ENCODE measurements at places on chromosomes 4 and X.

DNA sequence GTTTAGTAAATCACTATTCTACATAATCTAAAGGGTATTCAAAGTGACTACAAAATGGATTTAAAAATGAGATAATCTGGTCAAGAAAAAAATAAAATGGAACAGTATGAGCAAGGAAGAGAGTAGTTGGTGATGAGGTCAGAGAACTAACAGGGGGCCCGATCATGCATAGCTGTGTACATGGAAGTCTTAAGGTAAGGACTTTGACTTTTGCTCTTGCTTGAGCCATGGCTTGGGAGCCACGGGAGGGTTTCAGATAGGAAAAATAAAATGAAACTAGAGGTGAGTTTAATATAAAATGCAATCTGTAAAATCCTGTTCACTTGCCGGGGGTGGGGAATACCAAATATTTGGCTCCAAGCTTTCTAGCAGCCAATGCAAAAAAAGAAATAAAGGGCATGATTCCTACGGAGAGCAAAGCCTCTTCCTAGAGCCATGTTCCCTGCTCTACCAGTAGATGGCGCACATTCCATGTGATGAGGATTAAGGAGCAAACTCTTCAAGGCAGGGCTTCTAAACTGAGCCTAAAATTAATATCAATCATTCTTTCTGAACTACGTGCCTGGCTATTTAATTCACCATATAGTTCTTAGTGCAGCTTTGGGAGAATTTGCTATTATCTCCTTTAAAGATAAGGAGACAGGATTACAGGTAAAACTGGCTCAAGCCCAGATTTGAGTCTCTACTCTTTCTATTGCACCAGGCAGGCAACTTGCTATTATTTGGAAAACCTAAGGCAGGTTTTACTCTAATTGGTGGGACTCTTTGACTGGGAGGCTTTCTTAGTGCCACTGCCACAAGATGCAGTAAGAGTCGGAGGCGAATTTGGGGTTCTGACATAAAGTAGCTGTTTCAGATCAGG, 6.8 kb upstream of the CLCN5 start:
- peak; percentile 32 for DNase-seq

GRCh38 chr4:139785356-139785755, 119.7 kb downstream of the MGST2 start:
- no peak for DNase-seq

- DNase-seq = no peak
Observed at GRCh38 chr4:107654694-107655093, 65.3 kb downstream of the PAPSS1 start.

DNA sequence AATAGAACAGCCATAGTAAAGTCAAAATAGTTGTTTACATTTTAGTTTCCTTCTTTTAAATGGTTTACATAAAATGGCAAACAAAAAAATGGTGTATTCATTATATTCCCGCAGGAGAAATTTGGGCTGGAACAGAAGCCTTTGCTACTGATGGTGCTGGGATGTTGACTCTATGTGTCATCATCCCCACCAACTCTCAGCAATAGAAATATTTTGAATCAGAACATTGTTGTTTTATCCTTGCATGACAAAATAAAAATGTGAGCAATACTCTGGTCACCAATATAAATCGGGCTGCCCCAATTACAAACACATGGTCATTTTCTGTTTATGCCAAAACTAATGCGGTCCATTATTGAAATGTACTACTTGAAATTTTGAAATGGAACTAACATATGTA, 1131.6 kb upstream of the PCDH7 start:
- no peak for DNase-seq

DNA sequence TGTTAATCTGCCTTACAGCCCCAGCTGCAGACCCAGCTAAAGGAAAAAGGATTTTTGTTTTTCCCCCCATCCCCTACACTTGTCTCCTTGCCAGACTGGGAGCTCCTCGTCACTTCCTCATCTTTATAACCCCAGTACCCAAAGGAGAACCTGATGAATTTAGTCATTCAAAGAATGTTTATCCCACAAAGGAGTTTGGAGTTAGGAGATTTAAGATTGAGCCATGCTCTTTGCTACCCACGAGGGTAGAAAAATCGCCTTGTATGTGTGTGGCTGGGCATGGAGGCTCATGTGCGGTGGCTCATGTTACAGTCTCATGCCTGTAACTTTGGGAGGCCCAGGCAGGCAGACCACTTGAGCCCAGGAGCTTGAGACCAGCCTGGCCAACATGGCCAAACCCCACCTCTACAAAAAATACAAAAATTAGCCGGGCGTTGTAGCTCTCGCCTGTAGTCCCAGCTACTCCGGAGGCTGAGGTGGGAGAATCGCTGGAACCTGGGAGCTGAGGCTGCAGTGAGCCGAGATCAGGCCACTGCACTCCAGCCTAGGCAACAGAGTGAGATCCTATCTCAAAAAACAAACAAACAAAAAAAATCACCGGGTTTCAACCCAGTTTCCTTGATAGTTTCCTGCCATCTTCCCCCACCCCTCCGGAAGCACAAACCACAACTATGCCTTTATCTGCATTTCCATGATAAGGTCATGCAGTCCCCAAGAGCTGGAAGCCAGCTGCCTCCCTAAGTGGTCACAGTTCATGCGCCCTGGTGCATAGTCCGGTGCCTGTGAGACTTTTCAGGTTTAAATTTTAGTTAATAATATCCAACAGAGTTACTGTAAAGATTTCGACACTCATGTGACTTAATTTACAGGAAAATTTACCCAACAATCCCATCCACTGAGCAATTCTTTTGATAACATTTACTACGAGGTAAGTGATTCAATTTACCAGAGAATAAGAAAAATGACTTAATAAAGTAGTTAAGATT, 1.5 kb downstream of the CFAP97 start:
- no peak for DNase-seq

GRCh38 chr4:69649629-69650028, 3.4 kb downstream of the UGT2A1 start:
- DNase-seq = no peak

GRCh38 chr4:147913137-147913536, 181.2 kb downstream of the ARHGAP10 start:
- DNase-seq = no peak

DNA sequence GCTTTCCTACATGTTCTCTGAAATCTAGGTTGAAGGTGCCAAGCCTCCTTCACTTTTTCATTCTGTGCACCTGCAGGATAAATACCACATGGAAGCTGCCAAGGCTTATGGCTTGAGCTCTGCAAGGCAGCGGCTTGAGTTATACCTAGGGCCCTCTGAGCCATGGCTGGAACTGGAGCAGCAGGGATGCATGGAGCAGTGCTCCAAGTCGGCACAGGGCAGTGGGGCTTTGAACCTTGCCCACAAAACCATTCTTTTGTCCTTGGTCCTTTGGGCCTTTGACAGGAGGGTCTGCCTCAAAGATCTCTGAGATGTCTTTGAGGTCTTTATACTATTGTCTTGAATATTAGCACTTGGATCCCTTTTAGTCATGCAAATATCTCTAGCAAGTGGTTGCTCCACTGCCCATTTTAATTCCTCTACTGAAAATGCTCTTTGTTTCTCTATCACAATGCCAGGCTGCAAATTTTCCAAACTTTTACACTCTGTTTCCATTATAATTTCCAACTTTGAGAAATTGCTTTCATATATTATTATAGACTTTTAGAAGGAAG, 536.2 kb upstream of the KLHL4 start:
- DNase-seq = no peak

DNA sequence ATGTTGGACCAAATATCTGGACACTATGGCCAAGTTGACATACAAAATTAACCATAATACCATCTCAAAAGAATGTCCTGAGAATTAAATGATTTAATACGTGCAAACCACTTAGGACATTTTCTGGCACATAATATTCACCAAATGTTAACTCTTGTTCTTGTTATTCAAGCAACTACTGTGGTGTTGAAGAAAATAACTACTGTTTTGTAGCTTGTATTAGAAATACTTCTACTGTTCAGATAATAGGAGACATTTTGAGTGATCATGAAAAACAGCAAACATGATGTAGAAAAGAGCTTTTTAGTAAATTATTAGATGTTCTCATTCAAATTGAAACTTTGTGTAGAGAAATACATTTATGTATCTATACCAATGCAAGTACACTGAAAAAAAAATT, 140.7 kb upstream of the SMIM31 start:
- no peak for DNase-seq

DNA sequence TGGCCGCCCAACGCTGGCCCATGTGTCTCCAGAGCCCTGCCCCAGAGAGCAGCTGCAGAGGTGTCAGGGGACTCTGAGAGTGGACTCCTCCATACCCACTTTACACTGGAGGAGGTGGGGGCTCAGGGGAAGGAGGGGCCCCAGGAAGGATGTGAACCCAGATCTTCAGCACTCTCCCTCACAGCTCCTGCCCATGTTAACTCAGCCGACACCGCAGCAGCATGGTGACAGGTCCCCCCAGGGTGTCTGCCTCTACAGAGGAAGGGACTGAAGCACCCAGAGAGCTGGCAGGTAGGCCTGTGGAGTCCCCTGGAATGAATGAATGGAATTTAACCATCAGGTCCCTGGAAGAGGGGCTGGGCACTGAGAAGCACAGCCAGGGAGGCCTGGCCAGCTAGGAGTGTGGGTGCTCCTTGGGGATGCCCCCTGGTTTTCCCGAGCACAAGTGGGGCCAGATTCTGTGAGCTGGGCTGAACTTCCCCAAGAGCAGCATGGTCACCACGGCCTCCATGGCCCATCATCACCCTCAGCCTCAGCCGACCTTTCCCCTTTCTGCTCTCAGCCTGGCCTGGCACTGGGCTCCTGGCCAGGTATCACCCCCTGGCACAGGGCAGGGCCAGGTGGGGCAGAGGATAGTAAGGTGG, 21.9 kb downstream of the SH3BP2 start:
- no peak for DNase-seq

DNA sequence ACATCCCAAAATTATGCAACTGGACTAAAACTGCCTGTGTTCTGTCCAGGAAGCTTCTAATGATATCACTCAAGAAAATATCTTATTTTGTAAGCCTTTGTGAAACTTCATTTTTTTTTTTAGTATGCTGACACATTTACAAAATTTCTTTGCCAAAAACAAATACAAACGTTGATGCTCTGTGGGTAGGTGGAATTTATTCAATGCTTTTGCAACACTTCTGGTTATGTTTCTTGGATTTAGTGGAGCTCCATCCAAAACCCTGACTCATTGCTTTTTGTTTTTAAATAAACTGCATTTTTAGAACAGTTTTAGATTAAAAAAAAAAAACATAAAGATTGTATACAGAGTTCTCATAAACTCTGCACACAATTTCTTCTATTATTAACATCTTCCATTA, 250.9 kb upstream of the MAOA start:
- no peak for DNase-seq

GRCh38 chrX:143633461-143634308, 2.2 kb downstream of the SLITRK4 start:
- DNase-seq = peak; percentile 32

- no peak for DNase-seq
Observed at GRCh38 chrX:17596061-17596460, 141.2 kb upstream of the SCML1 start.

DNA sequence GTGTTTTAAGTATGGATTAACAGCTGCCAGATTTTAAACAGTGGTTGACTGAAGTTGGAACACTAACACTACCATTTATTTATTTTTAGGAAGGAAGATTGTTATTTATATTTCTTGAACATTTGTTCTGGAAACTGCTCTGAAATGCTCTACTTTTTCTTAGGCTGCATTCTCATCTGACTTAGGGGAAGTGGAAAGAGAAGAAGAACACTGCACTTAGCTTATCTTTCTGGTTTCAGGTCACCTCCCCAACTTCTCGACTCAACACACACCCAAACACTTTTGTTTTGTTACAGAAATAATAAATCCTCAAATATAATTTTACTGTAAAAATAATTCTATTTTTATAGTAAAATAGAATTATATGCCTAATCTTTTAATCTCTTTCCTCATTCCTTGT, 18.6 kb downstream of the BLTP1 start:
- no peak for DNase-seq

DNA sequence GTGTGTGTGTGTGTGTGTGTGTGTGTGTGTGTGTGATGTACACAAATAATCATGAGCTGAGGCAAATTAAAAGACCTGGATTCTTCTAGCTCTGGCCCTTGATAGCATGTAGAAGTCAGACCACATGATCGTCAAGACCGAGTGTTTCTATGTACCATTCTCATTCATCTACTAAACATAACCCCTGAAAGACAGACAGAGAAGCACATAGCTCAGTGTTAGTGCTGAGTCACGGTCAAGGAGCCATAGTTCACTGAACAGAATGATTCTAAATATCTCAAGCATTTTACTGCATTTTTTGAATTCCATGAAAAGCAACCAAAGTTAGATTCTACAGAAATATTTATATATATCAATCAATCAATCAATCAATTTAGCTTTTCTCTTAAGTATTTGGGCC, 412.3 kb upstream of the CXorf51A start:
- DNase-seq = no peak

- DNase-seq = no peak
Observed at GRCh38 chr4:148258535-148258934, 183.7 kb downstream of the NR3C2 start.

DNA sequence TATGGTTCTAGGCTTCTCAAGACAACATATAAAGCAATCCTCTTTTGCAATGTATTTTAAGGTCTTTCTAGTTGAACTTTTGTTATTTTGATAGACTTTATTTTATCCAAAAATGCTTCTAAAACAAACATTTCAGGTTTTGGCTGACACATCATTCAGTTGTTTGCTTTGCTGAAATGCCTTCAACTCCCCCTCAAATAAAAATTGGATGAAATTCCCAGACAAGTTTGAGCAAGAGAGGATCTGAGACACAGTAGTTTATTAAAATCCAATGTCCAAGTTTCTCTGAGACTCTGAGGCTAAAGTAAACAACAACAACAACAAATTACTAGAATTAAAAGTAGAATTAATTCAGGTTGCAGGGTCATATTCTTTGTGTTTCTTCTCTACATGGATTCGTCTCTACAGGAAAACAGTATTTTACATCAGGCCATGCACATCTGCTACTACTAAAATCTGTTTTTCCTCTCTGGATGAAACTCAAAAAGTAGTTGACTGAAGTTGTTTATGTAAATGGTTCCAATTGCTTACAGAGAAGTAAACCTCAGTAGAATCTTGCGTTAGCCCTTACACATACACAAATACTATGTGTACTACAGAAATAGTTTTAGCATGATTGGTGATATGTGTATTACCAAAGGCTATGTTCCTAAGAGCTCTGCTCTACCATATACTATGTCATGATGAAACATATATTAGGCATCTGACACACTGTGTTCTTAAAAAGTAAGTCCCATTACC, 64.9 kb downstream of the PRSS12 start:
- no peak for DNase-seq

GRCh38 chrX:152138388-152138784, at the start of gene MAGEA10:
MAGEA10 (minus strand) TSS chrX:152138577; CDS start chrX:152135620, 2,957 bp downstream.
- no peak for DNase-seq

- no peak for DNase-seq
Observed at GRCh38 chrX:104041003-104041402, 1.2 kb downstream of the H2BW2 start.

- DNase-seq = no peak
Observed at GRCh38 chr4:27020603-27021002, 160.0 kb downstream of the STIM2 start.

DNA sequence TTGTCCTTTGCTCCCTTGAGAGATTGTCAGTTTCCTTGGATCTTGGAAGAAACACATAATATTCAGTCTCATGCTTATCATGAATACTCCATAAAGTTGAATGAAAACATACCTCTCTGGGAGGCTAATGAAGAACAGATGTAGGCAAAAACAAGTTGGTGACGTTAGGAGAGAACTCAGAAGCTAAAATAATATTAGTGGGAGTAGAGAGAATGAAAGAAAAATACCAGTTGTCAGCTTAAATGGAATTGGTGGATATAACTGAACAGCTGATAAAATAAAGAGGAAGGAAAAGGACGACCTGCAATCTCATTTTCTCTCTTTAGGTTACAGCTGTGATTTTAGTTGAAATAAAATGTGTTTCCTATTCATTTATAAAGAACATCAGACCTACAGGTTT, 124.8 kb downstream of the SNCA start:
- DNase-seq = no peak
